ENCODE measurements at places on chromosomes 1 and 21.

- H3K4me1 ChIP-seq: peaks cover 2% of the 10 kb centered on the region
- DNase-seq: no peak
- H3K27ac ChIP-seq: no peak overlapping the region
- no peaks in the 10 kb centered on the region for H3K27me3 ChIP-seq
Observed at GRCh38 chr1:87812871-87813577, 484.3 kb downstream of the LMO4 start.

GRCh38 chr1:201149400-201149799 lies 4.9 kb downstream of the TMEM9 start:
- no peaks in the 10 kb centered on the region for H3K27me3 ChIP-seq
- no peaks in the 10 kb centered on the region for H3K36me3 ChIP-seq
- DNase-seq: no peak
- H3K4me3 ChIP-seq: no peak overlapping the region

DNA sequence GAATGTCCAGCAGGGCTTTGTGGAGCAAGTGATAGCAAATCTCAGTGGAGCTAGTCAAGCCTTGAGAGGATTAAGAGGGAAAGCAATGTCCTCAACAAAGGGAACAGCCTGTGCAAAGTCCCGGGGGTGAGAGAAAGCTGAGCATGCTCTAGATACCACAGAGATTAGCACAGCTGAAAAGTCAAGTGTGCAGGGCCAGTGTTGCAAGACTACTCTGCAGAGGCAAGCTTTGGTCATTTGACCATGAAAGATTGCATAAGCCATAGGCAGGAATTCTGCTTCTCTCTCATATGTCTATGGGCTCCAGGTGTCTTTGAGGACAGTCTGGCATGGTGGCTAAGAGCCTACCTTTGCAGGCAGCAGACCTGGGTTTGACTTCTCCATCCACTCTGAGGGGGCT lies 181.0 kb upstream of the JUN start:
- H3K4me1 ChIP-seq: peaks cover 8% of the 10 kb centered on the region
- H3K36me3 ChIP-seq: no peaks in the 10 kb centered on the region
- H3K27ac ChIP-seq: no peak overlapping the region
- DNase-seq: no peak
- H3K4me3 ChIP-seq: no peak overlapping the region

GRCh38 chr1:213281640-213282301 lies 230.7 kb downstream of the RPS6KC1 start:
- no peak for DNase-seq
- no peaks in the 10 kb centered on the region for H3K36me3 ChIP-seq
- no peak overlapping the region for H3K4me3 ChIP-seq
- no peak overlapping the region for H3K27ac ChIP-seq

DNA sequence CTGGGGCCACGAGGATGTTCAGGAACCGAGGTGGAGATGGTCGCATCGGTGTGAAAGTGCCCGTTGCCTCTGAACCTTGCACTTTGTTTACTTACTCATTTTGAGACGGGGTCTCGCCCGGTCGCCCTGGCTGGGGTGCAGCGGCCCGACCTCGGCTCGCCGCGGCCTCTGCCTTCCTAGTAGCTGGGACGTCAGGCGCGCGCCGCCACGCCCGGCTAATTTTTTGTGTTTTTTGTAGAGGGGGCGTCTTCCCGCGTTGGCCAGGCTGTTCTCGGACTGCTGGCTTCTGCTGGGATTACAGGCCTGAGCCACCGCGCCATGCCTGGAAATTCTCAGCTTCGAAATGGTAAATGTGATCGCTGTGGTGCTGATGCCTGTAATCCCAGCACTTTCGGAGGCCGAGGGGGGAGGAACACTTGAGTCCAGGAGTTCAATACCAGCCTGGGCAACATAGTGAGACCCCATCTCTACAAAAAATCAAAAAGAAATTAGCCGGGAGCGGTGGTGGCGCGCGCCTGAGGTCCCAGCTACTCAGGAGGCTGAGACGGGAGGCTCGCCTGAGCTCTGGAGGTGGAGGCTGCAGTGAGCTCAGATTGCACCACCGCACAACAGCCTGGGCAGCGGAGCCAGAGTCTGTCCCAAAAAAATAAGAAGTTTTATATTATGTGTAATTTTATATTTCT lies 684 bp upstream of the MRPL20 start:
- DNase-seq: no peak
- no peaks in the 10 kb centered on the region for H3K27me3 ChIP-seq
- peaks cover 11% of the 10 kb centered on the region for H3K4me1 ChIP-seq
- no peaks in the 10 kb centered on the region for H3K36me3 ChIP-seq

DNA sequence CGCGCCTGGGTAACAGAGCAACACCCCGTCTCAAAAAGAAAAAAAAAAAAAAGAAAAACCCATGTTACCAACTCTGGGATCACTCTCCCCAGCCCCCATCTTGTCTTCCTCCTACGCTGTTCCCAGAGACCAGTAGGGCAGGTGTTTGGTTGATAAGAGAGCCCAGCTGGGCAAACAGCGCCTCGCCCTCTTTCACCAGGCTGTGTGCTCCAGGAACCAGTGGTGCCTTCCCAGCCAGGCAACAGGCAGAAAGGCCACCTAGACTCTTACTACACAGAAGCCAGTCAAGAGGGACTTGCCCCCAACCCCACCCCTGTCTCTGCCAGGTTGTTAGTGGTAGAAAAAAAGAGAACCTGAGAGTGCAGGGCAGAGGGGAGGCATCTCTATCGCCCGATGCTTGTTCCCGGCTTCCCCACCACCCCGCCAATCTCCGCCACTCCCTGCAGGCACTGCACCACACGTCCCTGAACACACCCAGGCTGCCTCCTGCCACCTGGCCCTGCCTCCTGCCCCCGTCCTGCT lies 14.0 kb upstream of the CTRC start:
- no peak overlapping the region for H3K4me3 ChIP-seq
- no peaks in the 10 kb centered on the region for H3K27me3 ChIP-seq
- peaks cover 5% of the 10 kb centered on the region for H3K4me1 ChIP-seq
- no peak overlapping the region for H3K27ac ChIP-seq
- no peak for DNase-seq

DNA sequence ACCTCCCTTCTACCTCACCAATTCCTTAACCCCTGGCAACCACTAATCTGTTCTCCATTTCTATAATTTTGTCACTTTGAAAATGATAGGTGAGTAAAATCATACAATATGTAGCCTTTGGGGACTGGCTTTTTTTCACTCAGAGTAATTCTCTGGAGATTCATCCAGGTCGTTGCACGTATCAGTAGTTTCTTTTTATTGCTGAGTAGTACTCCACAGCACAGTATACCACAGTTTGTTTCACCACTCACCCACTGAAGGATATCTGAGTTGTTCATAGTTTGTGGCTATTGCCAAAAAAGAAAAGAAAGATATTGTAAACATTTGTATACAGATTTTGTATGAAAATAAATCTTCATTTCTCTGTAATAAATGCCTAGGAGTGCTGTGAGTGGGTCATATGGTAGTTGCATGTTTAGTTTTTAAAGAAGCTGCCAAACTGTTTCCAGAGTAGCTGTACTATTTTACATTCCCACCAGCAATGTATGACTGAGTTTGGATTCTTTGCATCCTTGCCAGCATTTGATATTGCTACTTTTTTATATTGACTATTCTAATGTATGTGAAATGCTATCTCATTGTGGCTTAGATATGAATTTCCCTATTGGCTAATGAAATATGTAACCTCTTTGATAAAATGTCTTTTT lies 3.7 kb downstream of the CHD1L start:
- H3K27ac ChIP-seq: no peak overlapping the region
- no peaks in the 10 kb centered on the region for H3K27me3 ChIP-seq
- DNase-seq: no peak
- peaks cover 1% of the 10 kb centered on the region for H3K4me1 ChIP-seq
- no peaks in the 10 kb centered on the region for H3K36me3 ChIP-seq
- no peak overlapping the region for H3K4me3 ChIP-seq

- H3K36me3 ChIP-seq: no peaks in the 10 kb centered on the region
- DNase-seq: no peak
- peaks cover 19% of the 10 kb centered on the region for H3K4me1 ChIP-seq
- no peaks in the 10 kb centered on the region for H3K27me3 ChIP-seq
Observed at GRCh38 chr1:64497088-64497883, 27.4 kb downstream of the CACHD1 start.

DNA sequence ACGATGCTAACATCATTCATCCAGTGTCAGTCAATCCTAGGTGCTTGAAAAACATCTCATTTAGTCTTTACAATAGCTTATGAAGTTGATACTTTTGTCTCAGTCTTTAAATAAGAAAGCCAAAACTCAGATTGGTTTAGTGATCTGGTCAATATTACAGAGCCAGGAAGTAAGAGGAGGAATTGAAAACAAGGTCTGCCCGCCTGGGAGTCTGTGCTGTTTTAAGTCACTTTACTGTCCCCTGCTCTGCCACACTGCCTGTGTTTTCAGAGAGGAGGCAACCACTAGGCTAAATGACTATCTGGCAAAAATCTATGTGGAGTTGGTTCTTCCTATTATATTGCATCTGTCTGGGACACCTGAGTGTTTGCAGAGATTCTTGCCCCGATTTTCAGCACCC lies 62.3 kb downstream of the ST6GALNAC3 start:
- no peak overlapping the region for H3K27ac ChIP-seq
- no peak for DNase-seq
- H3K4me3 ChIP-seq: no peak overlapping the region
- H3K4me1 ChIP-seq: no peaks in the 10 kb centered on the region

DNA sequence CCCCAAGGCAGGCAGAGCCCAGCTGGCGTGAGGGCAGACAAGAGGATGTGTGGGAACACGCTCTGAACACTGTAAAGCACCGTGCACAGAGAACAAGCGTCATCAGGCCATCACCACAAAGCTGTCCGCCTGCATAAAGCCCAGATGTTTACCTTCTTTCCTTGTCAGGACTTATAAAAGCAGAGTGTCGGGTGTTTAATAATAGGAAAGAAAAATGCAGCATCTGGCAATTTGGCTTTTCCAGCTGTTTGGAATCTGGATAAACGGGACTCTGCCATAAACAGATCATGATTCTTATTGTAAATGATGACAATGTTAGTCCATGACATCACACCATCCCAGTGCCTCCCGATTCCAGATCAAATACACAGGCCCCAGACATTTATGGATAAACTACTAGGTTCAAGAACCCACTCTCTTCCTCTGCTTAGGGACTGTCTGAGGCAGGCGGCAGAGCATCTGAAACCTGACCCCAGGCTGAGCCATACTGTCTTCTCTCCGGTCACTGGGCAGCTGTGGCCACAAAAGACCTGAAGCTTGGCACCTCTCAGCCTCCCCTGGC lies 4.2 kb downstream of the GLIS1 start:
- H3K27ac ChIP-seq: no peak overlapping the region
- H3K27me3 ChIP-seq: no peaks in the 10 kb centered on the region
- H3K4me1 ChIP-seq: peaks cover 2% of the 10 kb centered on the region
- DNase-seq: no peak

- no peaks in the 10 kb centered on the region for H3K36me3 ChIP-seq
- no peaks in the 10 kb centered on the region for H3K27me3 ChIP-seq
- H3K4me3 ChIP-seq: no peak overlapping the region
- H3K27ac ChIP-seq: no peak overlapping the region
- DNase-seq: no peak
- no peaks in the 10 kb centered on the region for H3K4me1 ChIP-seq
Observed at GRCh38 chr1:85024736-85025135, 23.6 kb downstream of the MCOLN3 start.

DNA sequence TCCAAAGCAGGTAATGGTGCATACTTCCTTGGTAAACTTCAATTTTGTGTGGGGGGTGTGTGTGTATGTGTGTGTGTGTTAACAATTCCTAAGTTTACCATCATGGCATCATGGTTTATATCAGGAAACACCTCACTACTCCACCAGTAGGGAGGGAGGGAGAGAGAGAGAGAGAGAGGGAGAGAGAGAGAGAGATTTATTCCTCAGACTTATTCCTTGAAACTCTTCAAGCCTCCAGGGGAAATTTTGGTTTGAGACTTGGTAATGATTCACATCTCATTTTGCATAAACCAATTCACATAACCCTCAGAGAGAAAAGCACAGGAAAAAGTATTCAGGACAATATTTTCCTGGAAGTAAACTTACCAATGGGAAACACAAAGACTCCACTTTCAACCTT lies 115.0 kb downstream of the TTLL7 start:
- no peak for DNase-seq
- no peak overlapping the region for H3K27ac ChIP-seq
- no peak overlapping the region for H3K4me3 ChIP-seq
- no peaks in the 10 kb centered on the region for H3K36me3 ChIP-seq
- no peaks in the 10 kb centered on the region for H3K27me3 ChIP-seq
- no peaks in the 10 kb centered on the region for H3K4me1 ChIP-seq

DNA sequence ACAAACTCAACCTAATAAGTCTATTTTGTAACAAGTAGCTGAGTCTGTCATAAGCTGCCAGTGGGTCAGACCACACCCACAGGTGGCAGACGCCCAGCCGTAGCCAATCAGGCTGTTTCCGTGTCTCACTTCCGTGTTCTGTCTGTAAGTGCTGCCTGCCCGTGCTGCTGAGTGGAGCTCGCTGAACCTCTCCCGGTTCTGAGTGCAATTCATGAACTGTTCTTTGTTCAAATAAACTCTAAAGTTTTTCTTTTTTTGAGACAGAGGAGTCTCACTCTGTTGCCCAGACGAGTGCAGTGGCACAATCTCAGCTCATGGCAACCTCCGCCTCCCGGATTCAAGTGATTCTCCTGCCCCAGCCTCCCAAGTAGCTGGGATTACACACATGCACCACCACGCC lies 25.1 kb downstream of the POFUT2 start:
- H3K4me3 ChIP-seq: no peak overlapping the region
- H3K27ac ChIP-seq: no peak overlapping the region
- no peaks in the 10 kb centered on the region for H3K27me3 ChIP-seq
- DNase-seq: no peak
- H3K36me3 ChIP-seq: no peaks in the 10 kb centered on the region

GRCh38 chr1:44423591-44424537 lies 18.8 kb downstream of the RNF220 start:
- no peaks in the 10 kb centered on the region for H3K36me3 ChIP-seq
- DNase-seq: no peak
- no peak overlapping the region for H3K27ac ChIP-seq
- peaks cover 3% of the 10 kb centered on the region for H3K4me1 ChIP-seq
- H3K27me3 ChIP-seq: no peaks in the 10 kb centered on the region

DNA sequence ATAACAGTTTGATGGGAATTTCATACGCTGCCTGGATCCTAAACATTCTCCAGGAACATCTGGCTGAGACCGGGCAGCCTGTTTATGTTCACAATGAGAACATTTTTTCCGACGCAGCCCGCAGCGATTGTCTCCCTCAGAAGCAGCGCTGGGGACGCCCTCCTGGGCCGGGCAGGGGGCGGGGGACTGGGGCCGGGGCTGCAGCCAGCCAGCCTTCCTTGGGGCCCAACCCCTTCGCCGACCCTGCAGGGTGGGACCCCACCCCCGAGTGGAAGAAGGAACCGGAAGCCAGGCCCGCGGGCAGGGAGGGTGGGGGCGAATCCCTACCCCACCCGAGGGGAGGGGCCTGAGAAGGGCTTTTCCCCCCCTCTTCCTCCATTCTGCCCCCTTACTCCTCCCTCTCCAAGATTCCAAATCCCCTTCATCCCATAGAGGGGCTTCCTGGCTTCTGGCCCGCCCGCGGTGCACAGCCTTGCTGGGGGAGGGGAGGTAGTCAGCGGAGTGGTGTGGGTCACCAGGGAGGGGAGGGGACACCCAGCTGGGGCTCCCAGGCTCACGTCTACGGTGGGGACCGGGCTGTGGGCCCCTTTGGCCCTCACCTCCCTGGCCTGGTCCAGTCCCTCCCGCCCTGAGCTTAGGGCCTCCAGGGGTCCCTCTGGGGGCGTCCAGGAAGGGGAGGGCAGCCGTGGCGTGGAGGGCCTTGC lies 60.6 kb downstream of the WNT9A start:
- no peaks in the 10 kb centered on the region for H3K36me3 ChIP-seq
- peak overlapping the region; percentile 75 for H3K27ac ChIP-seq

GRCh38 chr1:79929356-79929755 lies 922.8 kb upstream of the ADGRL4 start:
- H3K4me1 ChIP-seq: no peaks in the 10 kb centered on the region
- no peak overlapping the region for H3K27ac ChIP-seq
- no peak for DNase-seq
- H3K27me3 ChIP-seq: no peaks in the 10 kb centered on the region
- no peak overlapping the region for H3K4me3 ChIP-seq

All from ovary (tissue), 10 donors.